Progenitor cell of endocrine pancreas (in vitro differentiated cells): ENCODE measurements at places on chromosomes 6 and 20. TPM values are rescaled to one million over a fixed set of nuclear protein-coding genes. Genes with fewer than 3 reads are reported as not detected.

Gene CST4
- total RNA-seq = not detected in 2 replicates

DNA sequence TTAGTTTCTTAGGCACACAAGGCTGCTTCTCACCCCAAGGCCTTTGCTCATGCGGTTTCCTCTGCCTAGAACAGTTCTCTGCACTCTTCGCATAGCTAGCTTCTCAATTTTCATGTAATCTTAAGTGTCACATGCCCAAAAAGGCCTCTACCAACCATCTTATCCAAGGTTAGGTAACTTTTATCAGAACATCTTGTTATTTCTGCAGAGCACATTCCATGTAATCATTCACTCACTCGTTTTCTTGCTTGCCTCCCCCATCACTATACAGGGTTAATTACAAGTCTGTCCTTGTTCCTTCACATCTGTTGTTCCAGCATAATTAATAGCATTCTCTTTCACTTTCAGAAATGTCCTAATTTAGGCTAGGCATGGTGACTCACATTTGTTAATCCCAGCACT is 53.8 kb downstream of the NCOA6 start:
- no peak for DNase-seq

Gene PLN
- total RNA-seq = 0.55 and 0.62 TPM in 2 replicates

Gene BEND6
- total RNA-seq = 0.46 and 0.64 TPM in 2 replicates

Gene SLC22A16
- not detected in 2 replicates for total RNA-seq

Gene TNFRSF21
- 46.3 and 49.7 TPM in 2 replicates for total RNA-seq

Gene NRSN1
- not detected in 2 replicates for total RNA-seq

DNA sequence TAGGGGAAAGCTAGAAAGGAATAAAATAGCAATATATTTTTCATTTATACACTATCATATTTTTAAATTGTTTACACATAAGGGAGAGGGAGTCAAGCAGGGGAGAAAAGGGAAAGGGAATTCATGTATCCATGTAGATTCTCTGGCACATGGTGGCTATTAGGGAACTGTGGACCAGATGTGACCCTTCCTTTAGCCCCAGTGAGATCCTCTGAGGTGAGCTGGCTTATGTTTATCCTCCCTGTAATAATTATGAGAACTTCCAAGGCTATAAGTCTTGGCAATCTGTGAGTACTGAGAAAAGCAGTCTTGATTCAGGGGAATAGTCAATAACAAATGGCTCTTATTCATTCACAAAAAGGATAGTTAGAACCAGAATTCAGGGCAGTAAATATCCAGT is 42.6 kb downstream of the TSBP1 start:
- no peak for DNase-seq

- DNase-seq = no peak
Observed at GRCh38 chr6:168536665-168537539, 95.9 kb downstream of the SMOC2 start.

Gene KHDRBS2
- 9.7 and 11.3 TPM in 2 replicates for total RNA-seq

- DNase-seq = no peak
Observed at GRCh38 chr20:48812600-48813445, 15.0 kb downstream of the PREX1 start.

- no peak for DNase-seq
Observed at GRCh38 chr6:17120019-17120418, 18.2 kb downstream of the STMND1 start.

DNA sequence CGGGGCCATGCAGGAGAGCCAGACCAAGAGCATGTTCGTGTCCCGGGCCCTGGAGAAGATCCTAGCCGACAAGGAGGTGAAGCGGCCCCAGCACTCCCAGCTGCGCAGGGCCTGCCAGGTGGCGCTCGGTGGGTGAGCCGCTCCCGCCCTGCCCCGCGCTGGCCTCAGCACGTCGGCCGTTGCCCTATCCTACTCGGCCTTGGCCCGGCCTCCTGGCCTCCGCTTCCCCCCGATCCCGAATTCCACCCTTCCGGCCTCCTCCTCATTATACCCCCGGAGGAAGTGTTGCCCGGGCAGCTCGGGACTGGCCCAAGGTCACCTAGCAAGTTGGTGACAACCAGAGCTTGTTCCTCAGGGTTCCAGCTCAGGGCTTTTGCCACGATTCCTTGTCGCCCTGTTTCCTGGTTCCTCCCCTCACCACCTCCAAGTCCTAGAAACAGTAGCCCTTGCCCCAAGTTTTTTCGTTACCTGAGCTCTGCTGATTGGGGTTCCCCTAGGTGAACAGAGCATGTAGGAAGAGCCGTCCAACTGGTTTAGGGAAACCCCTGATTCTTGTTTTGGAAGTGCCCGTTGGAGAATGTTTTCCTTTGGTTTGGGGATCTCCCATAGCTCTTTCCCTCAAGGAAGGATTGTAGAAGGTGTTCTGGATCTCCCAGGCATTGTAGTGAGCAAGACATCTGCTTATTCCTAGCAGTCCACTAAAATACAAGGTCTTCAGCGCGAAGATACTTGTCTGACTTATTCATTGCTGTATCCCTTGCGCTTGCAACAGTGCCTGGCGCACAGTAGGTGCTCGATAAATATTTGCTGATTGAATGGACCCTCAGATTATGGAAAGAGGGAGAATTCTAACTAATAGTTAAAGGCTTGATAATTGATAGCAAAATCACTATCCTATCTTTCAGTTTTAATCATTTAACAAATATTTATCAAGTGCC is 641 bp downstream of the ARFGEF2 start:
- DNase-seq = peak; percentile 43

DNA sequence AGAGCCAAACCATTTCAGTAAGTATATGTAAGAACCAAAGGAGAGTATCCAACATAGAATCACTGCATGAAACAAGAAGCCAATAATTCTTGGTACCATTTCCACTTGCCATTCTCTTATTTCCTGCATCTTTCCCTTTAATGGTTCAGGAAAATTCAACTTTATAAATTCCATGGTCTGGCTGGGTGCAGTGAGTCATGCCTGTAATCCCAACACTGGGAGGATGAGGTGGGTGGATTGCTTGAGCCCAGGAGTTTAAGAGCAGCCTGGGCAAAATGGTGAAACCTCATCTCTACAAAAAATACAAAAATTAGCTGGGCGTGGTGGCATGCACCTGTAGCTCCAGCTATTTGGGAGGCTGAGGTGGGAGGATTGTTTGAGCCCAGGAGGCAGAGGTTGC is 21.2 kb downstream of the NHLRC1 start:
- DNase-seq = no peak

GRCh38 chr6:4178737-4179333 is 43.5 kb upstream of the ECI2 start:
- DNase-seq = no peak

- DNase-seq = no peak
Observed at GRCh38 chr6:111210194-111210728, 123.0 kb downstream of the SLC16A10 start.

DNA sequence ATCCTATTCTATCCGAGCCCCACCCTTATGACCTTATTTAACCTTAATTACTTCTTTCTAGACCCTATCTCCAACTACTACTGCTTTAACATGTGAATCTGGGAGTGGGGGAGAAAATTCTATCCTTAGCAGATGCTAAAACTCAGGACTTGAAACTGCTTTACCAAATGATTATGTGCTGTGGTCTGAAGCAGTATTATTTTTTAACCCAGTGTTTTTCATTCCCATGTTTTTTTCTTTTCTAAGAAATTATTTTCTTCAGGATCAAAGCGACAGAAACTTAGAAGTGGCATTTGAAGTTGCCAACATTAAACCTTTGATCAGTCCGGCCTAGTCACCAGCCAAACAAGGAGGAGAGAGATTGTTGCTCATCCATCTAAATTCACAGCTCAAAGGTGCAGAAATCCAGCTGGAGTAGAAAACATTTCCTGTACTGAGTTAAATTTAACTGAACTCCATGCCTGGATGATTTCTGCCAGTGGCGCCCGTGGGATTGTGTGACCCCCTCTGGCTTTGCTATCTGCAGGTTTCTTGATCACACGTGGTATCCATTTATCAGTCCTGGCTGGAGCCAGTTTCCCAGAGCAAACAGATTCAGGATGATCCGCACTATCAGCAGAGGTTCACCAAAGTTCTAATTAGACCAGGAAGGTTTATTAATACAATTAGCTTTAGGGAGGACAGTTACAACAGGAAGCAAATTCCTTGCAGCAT is 300.5 kb downstream of the PLCB1 start:
- DNase-seq = no peak

- DNase-seq = no peak
Observed at GRCh38 chr6:8100159-8100854, 2.0 kb downstream of the EEF1E1 start.

Gene CCR6
- total RNA-seq = not detected in 2 replicates

Gene LY86
- not detected in 2 replicates for total RNA-seq

DNA sequence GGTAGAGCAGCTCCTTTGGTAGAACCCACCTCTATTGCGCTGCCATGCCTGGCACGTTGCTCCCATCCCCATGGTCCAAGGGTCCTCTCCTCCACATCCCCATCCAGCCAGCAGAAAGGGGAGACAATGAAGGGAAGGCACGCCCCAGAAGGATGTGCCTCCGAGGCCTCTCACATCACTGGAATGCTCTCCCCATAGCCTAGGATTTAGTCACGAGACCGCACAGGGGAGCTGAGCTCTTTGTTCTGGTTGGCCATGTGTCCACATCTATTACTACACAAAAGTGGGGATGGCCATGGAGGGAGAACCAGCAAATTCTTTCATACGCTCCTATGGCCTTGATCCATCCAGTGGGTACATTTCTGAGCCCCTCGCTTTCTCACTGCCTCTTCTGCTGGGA is 60.5 kb upstream of the SALL4 start:
- DNase-seq = no peak

Gene SNRPB
- 169 and 180 TPM in 2 replicates for total RNA-seq

Gene BICRAL
- total RNA-seq = 13.2 and 14.4 TPM in 2 replicates

DNA sequence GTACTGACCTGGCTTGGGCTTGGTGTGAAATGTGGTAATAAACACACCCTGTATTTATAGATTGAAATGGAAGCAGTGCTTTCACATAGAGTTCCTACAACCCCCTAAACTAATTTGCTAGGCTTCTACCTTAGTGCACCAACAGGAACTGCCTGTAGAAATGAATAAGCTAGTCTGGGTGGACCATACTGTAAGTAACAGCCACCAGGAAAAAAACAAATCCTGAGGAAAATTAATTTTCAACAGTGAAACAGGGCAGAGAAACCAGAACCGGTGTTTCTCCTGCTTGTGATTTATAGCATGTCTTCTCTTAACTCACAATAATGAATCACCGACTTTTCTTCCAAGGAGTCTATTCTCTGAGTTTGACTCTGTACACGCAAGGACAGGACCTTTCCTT is 184.8 kb upstream of the HDAC2 start:
- no peak for DNase-seq

DNA sequence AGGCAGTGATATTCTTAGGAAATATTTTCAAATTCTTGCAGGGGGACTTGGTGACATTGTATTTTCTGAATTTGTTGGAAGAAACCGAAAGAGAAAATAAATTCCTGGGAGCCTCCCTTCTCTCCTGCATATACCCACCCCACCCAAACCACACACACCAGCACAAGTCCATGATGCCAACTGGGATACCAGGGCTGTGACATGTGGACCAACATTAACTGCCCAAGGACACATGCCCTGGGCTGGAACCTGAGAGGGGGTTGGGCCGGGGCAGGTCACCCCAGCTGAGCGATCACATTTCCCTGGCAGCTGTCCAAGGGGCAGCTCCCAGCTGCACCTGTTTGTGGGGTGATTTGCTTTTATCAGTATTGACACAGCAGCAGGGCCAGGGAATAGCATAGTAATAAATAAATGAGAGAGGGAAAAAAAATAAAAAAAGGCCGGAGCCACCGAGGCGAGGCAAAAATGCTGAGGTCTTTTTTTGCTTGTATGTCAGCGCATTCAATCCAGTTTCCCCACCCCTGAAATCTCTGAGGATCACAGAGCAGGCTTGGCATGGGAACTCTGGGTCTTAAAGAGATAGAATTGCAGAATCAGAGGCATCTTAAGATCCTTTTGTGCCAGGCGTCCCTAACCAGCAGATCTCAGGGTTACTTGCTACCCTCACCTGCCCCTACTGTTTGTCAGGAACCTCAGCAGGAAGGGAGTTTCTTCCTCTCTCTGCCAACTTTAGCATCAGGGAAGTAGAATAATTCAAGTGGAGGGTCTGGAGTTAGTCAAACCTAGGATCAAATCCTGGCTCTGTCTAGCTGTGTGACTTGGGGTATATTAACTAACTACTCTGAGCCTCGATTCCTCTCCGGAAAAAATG is 66.5 kb upstream of the PIM1 start:
- no peak for DNase-seq

Gene BMP7
- total RNA-seq = 28.4 and 35.4 TPM in 2 replicates

DNA sequence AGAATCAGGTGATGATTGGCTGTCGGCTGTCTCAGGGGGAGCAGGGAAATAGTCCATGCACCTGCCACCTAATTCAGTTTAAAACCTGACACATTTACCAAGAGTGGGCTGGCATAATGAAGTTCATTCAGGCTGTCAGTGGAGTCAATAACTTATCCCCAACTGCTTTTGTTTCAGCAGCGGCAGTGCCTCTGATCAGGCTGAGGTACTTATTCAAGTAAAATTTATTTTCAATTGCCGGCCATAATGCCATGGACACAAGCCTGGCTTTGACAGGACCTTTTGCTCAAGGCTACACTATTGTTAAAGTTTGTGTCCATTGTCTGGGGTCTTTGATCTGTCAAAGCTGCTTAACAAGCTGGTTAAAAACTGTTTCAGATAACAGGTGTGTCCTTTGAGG is 20.6 kb downstream of the OLIG3 start:
- no peak for DNase-seq

DNA sequence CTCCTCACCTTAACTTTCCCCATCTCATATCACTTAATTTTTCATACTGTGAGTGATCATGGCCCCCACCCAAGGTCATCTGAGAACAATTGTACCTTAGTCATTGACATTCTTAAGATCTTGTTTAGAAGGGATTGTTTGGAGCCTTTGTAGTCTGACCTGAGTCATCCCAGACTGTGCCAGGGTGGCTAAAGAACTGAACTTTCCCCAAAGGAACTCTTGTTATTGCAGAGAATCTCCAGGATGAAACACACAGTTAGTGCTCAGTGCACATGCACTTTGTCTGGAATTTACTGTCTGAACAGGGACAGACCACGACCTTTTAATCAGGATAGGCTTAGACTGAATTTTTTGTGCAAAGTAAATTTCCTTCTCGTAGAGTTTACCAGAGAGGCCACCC is 112.6 kb upstream of the CCN2 start:
- no peak for DNase-seq

Gene MAP7
- 90.3 and 101 TPM in 2 replicates for total RNA-seq

Gene BTBD3
- 98.9 and 104 TPM in 2 replicates for total RNA-seq

DNA sequence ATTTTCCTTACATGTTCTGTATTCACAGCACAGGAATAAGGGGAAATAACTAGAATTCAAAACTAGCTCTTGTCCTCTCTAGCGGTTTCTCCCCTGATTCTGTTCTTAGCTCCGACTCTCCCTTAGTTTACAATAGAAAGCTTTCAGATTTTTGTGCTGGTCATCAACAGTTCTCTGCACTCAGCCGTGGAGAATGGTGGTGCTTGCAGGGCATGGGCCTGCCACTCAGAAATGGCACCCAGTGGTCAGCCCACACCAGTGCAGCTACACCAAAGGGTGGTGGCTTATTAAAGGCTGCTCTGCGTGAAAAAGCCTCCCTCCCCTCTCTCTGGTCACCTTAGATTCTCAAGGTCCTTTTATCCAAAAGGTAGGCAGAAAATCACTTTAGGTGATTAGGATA is 123.5 kb downstream of the SASH1 start:
- no peak for DNase-seq

Gene GLP1R
- 3.9 and 4.0 TPM in 2 replicates for total RNA-seq
